HepG2 (cell line): ENCODE measurements at places on chromosomes 5 and 9. TPM values are rescaled to one million over a fixed set of nuclear protein-coding genes. Genes with fewer than 3 reads are reported as not detected.

DNA sequence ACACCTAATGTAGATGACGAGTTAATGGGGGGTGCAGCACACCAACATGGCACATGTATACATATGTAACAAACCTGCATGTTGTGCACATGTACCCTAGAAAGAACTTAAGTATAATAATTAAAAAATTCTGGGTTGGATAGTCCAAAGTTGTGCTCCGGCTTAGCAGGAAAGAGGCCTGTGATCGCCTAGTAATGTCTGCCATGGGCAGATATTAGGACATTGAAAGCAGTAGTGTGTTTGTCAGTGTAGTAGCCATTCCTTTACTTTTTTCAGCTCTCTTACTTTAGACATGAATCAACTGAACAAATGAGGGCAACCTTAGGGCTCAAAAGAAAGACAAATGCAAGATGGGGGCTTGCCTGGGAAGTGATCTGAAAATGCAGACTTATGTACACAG, 58.9 kb downstream of the PPARGC1B start:
- DNase-seq: no peak

GRCh38 chr5:159156426-159157238, 52.7 kb downstream of the RNF145 start:
- peak; percentile 64 for DNase-seq

DNA sequence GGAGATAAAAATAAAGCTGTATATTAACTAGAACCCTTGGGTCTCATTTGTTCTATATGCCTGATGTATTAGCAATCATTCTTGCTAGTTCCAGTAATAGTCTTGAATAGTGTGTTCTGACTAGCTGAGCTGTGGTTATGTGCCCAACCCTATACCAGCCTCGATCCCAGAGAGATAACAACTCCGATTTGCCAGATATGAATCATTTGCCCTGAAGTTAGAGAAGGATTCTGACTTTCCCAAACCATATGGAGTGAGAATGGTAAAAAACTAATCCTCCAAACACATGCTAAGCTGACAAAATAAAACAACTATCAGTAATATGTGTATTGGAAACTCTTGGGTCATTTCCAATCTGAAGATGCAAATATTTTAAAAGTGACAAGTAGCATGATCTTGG, 64.8 kb downstream of the ALDH1A1 start:
- no peak for DNase-seq

DNA sequence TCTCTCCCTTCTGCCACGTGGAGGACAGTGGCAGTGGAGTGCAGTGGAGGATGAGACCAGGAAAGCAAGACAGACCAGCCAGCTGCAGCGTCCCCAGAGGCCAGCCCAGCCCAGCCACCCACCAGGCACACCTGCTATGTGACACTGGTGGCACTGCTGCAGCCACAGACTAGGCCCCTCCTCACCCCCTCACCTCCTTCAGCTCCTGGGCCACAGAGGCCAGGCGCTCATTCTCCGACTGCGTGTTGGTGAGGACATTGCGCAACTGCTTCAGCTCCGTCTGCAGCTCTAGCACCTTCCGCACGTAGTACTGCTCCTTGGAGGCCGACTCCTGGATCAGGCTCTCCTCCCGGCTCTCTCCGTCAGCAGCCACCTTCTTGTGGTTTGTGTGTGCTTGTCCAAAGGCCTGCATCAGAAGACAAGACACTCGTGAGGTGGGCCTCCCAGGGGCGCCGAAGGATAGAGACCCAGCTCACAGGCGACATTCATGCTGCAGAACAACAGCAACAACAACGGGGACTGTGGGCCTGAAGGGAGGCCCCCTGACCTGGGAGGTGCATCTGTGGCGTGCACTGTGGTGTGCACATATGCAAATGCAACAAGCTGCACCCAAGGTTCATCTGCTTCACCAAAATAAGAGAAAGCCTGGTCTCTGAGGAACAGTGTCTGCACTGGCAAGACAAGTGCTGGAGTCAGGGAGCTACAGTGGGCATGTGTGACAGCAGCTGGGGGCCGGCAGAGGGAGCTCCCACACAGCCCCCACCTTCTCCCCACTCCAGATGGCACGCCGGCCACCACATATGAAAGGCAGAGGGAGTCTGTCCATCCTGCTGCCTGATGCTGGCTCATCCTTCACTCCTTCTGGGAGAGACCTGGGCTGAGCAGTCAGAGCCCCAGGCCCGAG, 35.5 kb downstream of the BICD2 start:
- DNase-seq: peak; percentile 16

DNA sequence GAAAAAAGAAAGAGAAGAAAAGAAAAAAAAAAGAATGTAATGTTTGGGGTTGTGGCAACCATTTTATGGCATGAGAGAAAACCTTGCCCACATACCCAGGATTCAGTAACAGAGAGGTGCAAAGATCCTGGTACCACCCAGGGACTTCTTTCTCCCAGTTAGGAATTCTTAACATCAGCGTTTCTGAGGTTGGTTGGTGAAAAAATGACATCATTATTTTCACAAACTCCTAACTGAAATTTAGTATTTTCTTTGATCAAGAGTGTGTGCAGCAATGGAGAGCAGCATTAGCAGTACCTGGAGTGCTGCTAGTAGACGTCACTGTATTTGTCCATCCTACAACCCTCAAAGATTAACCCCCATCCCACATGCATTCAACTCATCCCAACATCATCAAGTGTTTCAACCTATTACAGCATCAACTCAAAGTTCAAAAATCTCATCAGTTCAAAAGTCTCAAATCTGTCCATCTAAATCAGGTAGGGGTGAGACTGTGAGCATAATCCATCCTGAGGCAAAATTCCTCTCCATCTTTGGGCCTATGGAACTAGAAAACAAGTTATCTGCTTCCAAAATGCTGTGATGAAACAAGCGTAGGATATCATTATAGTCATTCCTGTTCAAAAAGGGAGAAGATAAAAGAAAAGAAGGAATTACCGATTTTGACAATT, 60.1 kb upstream of the MSX2 start:
- no peak for DNase-seq

DNA sequence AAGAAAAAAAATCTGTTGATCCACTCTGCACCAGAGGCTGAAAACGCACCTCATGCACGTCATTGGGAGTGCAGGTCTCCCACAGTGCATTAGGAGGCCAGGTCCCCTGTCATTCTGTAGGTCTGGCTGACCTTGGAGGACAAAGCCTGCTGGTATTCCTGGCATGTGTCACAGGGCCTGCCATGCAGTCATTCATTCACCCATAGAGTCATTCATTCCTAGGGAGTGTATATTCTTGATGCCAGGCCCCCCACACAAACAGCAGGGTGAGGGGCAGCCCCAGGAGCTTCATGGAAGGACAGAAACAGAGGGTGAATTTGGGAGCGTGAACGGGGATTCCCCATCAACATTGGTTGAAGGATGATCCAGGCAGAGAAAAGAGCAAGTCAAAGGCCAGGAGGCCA, 2.2 kb downstream of the GBGT1 start:
- DNase-seq: no peak

The KIF2A gene
- total RNA-seq: 19.2 and 36.4 TPM in 2 replicates

- DNase-seq: no peak
Measured at GRCh38 chr9:94286116-94286515, 27.0 kb downstream of the ZNF169 start.

- DNase-seq: no peak
Measured at GRCh38 chr5:130975299-130975698, 189.8 kb downstream of the HINT1 start.

- no peak for DNase-seq
Measured at GRCh38 chr9:97307091-97307490, 368 bp upstream of the CCDC180 start.

DNA sequence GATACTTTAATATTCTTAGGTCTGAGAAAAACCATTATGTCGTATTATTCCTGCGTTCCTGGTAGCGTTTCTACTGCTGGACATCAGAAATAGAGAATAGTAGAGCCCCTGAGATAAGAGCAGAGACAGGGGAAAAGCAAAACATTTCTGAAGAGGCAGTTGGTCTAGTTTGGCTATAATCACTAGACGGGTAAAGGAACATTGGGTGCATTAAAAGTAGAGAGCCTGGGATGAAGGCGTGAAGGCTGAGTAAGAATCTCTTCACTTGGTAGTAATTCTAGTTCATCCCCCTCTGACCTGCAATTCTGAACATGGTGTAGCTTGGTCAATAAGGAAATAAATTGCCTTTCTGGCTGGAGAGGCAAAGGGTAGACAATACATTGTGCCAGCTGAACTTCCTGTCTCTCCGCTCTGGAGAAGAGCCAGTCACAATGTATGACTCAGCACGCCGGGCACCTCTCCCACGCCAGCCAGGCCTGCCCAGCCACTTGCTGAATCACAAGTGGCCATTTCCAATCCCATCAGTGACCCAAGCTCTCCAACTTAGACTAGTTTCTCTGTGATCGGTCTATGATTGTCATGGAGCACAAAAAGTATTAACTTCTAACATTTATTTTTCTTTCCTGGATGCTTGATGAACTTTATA, 75.4 kb downstream of the STK32A start:
- no peak for DNase-seq

GRCh38 chr5:180284149-180284548, 7.7 kb downstream of the MAPK9 start:
- DNase-seq: no peak

The MEIKIN gene
- not detected in 2 replicates for total RNA-seq

DNA sequence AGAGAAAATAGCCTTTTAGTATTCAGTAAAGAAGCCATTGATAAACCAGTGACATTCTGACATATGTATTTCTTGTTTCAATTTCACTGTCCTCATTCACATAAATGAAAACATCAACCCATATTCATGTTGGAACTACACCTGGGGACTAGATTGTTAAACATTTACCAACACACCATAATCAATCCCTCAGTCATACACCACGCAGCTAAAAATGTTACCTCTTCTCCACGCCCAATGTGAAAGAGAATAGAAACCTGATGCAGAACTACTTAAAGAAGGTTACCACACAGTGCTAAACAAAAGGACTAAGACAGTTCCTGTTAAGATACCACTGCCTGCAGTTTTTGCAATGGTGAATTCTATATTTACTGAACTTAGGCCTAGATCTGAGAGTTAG, 518.9 kb downstream of the PRELID2 start:
- DNase-seq: no peak

The ANKRD33B gene
- total RNA-seq: 0.02 TPM in 1 of 2 replicates, not detected in the other

GRCh38 chr5:142872795-142873194, 102.6 kb downstream of the ARHGAP26 start:
- no peak for DNase-seq

DNA sequence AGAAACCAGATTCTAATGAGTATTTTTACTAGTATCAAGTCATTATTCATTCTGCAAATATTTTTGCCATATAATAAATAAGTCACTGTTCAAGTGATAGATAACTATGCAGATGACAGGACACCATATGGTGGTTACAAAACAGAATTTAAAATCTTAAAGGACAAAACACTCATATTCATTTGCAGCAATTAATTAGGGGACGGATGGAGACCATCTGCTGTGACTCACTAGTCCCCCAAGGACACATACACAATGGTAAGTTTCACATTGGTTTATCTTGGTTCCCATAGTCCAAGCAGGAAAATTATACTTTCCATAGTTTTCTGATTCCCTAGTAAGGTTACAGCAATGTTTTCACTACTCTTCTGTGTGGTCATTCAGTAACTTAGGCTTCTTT, 28.4 kb upstream of the SPATA31C2 start:
- no peak for DNase-seq

DNA sequence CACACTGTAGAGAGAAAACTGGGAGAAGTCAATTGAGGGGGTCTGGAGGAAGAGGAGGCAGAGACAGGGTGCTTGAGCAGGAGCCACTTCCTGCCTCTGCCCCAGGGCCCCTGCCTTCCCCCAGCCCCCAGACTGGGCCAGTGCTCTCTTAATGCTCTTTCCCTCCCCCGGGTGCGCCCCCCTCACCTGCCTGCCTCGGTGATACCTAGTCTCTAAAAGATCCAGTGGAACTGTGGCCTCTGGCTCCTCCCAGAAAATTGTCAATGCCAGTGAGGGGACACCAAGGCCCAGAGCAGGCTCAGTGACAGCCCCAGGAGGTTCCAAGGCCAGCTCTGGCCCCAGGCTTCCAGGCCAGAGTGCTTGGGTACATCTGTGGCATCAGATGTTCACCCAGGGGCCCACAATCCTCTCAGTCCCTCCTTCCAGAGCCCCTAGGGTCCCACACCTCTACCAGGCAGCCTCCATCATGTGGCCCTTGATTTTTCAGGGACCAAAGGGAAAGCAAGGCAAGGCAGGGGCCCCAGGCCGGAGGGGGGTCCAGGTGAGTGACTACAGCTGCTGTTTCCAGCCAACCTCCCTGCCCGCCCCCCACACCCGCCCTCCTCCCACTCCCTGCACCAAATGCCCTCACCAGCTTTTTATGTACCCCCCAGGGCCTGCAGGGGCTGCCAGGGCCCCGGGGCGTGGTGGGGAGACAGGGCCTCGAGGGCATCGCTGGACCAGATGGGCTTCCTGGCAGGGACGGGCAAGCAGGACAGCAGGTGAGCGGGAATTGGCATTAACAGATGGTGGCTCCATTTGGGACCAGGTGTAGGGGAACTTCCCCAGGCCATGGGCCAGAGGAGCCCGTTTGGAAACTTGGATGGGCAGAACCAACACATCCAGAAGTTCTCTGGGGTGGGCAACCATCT, 33.1 kb upstream of the ORM1 start:
- DNase-seq: no peak

GRCh38 chr9:120299785-120300184, 280.2 kb downstream of the CDK5RAP2 start:
- no peak for DNase-seq

GRCh38 chr9:93830606-93831005, 124.5 kb downstream of the BARX1 start:
- DNase-seq: no peak

The CATSPER3 gene
- 0.14 and 0.33 TPM in 2 replicates for total RNA-seq

The GMCL2 gene
- total RNA-seq: not detected in 2 replicates

DNA sequence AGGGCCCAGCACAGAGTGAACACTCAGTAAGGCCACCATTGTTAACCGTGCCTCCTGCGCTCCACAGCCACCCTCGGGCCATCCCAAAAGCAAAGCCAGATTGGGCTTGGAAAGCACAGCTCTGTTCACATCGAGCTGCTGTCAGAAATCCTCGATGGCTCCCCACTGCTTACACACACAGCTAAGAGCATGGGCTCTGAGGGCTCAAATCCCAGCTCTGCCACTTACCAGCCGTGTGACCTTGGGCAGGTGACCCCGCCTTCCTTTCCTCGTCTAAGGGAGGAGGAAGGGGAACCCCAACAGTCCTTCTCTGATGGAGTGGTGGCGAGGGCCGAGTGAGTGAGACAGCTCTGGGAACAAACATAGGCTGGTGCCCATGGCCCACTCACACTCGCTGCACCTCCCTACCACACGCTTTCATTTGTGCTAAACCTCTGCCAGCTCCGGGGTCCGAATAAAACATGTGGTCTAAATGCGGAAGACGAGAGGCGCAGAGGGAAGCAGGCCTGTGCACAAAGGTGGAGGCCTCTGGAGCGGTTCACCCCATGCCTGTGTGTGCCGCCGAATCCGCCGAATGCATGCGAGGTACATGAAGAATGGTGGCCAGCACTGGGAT, 139.3 kb downstream of the PAX5 start:
- DNase-seq: no peak

GRCh38 chr5:108143581-108143980, 238.3 kb downstream of the FBXL17 start:
- DNase-seq: no peak

DNA sequence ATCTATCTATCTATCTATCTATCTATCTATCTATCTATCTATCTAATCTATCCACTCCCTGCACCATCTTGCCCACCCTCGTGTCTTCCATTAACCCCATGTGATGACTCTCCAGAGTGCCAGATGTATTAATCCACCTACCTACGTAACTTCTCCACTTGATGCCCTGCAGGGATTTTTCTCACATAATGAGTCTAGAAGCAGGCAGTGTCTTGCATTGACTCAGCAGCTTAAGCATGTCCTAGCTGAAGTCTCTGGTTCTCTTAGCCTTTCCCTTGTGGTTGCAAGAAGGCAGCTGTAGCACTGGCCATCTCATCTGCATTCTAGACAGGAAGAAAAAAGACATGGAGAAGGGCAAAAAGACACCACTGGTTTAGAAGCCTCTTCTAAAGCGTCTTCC, 96.7 kb upstream of the ALDH1B1 start:
- no peak for DNase-seq
